ENCODE measurements at places on chromosomes 2 and 18.

DNA sequence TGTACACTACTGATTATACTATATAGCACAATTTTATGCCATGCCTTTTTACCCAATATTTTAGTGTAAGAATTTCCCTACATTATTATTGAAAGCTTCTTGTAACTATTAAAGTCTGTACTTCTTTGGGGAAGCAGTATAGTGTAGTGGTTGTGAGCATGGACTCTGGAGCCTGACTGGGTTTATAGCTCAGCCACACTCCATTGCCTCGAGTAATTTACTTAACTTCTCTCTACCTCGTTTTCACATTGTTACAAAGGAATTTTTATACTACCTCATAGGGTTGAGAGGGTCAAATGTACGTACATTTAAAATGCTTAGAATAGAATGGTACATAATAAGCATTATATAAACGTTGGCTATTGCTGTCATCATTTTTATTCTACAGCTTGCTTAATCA, 139.2 kb downstream of the UBR3 start:
- no peak for DNase-seq

- no peak for DNase-seq
Observed at GRCh38 chr2:135252805-135253458, 200.8 kb downstream of the RAB3GAP1 start.

DNA sequence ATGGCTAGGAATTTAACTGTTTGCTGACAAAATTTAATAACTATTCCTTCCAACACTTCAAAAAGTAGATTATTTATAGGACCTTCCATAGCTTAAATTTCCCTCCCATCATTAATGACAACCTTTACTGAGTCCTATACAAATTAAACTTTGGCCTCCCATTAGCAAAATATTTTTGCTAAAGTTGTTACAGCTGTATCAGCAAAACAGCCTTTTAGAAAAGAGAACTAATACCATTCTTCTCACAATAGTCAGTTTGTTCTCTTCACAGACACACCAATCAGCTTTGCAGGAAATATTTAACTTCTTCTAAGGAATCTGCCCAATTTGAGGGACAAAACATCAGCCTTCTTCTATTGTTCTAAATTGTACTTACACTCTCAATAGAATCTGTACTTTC, 12.0 kb upstream of the GCFC2 start:
- no peak for DNase-seq

DNA sequence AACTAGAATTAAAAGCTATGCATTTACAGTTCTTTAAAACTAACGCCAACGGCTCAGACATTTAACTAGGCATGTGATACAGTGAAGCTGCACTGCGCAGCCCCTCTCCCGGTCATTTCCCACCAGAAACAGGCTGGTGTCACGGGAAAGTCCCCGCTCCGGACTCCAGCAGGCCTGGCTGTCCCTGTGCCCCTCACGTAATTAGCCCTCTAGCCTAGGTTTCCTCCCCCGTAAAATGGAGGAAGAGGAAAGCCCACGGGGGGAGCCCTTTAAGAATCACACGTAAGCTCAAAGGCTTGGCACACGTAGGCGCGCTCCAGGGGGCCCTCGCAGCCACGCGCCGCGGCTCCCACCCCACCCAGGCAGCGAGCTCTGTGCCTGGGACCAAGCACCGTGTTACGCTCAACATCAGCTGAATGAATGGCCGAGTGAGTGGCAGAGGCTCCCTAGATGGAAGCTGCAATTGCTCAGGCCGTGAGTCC, 48.0 kb downstream of the KCNIP3 start:
- no peak for DNase-seq

- DNase-seq: no peak
Observed at GRCh38 chr2:240528406-240529040, 29.3 kb downstream of the ANKMY1 start.

- peak; percentile 56 for DNase-seq
Observed at GRCh38 chr2:235263205-235264120, 230.4 kb upstream of the AGAP1 start.
